ENCODE measurements at places on chromosomes 13 and 19. TPM values are rescaled to one million over a fixed set of nuclear protein-coding genes. Genes with fewer than 3 reads are reported as not detected.

The DCT gene
- not detected for total RNA-seq

The TNNI3 gene
- total RNA-seq, result not detected

The RNF225 gene
- total RNA-seq, result not detected

The CDX2 gene
- total RNA-seq, result not detected

The VSTM1 gene
- total RNA-seq, result not detected

DNA sequence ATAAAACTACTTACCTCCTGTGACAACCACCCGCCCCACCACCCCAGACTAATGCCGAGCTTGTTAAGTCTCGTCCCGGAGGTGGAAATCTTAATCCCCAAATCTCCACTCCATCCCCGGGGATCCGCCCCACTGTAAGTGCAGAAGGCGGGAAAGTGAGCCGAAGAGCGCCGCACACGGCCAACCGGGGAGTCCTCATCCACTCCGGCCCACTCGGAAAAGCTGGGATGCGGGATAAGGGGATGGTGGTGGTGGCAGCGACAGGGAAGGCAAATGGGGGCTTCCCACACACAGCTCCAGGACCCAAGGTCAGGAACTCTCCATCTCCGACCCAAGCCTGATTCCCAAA, 621 bp downstream of the FBL start:
- DNase-seq, result peak; percentile 69

DNA sequence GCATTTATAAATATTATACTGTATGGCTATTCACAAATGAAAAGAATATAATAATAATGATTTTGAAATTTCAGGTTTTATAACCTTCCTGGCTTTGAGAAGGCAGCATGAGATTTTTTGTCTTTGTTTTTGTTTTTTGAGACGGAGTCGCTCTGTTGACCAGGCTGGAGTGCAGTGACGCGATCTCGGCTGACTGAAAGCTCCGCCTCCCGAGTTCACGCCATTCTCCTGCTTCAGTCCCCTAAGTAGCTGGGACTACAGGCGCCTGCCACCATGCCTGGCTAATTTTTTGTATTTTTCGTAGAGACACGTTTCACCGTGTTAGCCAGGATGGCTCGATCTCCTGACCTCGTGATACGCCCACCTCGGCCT, 64.1 kb downstream of the ZNF429 start:
- DNase-seq, result peak; percentile 75

All from GM23248 (cell line).